ENCODE measurements at places on chromosomes 5 and 9.
A peak's percentile ranks its signal among the peaks of the same experiment; 100 is the strongest.

- DNase-seq, result no peak
These were observed 166.3 kb downstream of the DOCK2 start for GRCh38 chr5:169803077-169803981.

DNA sequence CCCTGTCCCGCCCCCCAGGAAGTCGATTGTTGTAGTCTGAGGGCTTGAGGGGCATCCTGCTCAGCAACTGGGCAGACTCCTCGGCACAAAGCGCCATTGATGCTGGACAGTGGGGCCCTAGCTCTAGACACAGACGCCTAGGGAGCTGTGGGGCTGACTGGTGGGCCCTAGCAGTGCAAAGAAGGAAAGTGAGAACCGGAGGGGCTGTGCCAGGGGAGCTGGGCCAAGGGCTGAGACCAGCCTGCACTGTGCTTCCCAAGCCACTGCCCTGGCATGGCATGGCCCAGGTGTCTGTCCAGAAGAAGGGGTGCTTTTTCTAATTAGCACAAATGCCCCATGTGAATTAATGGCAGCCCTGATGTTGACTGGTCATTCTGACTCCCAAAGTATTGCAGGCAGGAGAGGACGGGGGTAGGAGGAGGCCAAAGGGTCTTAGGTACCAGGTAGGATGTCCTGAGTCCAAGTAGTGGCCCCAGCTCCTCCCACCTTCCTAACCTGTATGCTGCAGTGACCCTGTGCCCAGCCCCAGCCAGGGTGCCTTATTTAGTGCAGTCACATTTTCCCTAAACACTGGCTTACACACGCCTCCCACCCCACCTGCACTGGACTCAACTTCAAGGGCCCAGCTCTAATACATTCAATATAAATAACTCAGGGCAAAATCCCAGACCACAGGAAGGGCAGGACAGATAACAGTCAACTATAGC, 15.9 kb downstream of the TCF7 start:
- DNase-seq, result no peak

DNA sequence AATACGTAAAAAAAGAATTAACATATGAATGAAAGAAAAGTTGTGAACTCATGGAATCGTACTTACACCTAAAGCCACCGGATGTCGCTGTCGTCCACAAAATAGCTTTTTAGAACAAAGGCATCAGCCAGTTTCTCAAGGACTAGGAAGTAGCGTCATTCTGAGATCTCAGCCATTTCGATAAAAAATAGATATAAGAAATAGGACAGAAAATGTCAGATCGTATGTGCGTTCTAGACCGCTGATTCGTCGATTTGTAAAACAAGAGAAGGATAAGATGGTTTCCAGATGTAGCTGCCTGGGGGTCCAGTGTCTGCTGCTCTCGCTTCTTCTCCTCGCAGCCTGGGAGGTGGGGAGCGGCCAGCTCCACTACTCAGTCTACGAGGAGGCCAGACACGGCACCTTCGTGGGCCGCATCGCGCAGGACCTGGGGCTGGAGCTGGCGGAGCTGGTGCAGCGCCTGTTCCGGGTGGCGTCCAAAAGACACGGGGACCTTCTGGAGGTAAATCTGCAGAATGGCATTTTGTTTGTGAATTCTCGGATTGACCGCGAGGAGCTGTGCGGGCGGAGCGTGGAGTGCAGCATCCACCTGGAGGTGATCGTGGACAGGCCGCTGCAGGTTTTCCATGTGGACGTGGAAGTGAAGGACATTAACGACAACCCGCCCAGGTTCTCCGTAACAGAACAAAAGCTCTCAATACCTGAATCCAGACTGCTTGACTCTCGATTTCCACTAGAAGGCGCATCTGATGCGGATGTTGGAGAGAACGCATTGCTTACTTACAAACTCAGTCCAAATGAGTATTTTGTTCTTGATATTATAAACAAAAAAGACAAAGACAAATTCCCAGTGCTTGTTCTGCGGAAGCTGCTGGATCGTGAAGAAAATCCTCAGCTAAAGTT, at the start of gene PCDHA10:
Gene PCDHA10 (plus strand): TSS at position 126 of the 903 bp plus-strand sequence. CDS start 152 bp downstream, at position 278.
- peak; percentile 56 for DNase-seq

GRCh38 chr9:79692857-79693571, 121.2 kb downstream of the TLE4 start:
- DNase-seq, result no peak

- no peak for DNase-seq
These were observed 18.1 kb upstream of the SSBP2 start for GRCh38 chr5:81768935-81769452.

GRCh38 chr9:36764364-36765076, 191.8 kb downstream of the MELK start:
- no peak for DNase-seq
